ENCODE measurements at places on chromosomes 7 and 10.
A peak's percentile ranks its signal among the peaks of the same experiment; 100 is the strongest.

- DNase-seq, result no peak
These were observed 119.7 kb downstream of the WDR11 start for GRCh38 chr10:120970595-120971529.

GRCh38 chr7:97174303-97174702 is 56.8 kb downstream of the SDHAF3 start:
- DNase-seq, result no peak

DNA sequence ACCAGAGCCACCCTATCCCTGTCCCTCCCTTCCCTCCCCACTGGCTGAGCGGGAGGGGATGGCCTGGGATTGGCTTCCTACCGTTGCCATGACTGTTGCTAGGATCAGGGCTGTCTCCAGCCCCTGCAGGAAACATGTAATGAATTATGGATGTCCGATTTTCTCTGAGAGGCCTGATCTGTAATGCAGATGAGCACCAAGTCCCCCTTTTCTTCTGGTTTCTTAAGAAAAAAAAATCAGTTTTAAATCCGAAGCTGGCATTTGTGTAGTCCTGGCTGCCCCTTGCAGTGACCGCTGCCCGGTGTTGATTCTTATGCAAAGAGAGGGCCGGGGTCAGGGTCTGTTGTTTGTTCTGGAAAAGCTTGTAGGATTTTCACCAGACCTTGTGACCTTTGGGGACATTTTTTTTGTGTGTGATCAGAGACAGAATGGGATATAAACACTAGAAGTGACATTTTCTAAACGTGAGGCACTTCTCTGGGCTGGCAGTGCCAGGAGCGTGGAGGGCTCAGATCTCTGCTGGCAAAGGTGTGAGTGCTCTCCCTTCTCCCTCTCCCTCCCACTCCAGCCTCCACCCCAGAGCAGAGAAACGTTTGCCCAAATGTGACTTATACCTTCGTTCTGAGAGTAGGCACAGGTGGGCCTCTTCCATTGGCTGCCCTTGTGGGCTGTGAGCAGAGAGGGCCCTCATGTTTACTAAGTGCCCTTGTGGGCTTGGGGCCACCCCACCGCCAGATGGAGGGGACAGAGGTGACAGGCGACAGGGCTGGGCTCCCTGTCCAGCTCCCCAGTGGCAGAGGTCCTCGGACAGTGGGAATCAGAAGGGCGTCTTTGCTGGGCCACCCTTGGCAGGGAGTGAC is 127.5 kb downstream of the DNAJB6 start:
- DNase-seq, result no peak

- DNase-seq, result no peak
These were observed 2.9 kb upstream of the BTRC start for GRCh38 chr10:101351017-101351416.

DNA sequence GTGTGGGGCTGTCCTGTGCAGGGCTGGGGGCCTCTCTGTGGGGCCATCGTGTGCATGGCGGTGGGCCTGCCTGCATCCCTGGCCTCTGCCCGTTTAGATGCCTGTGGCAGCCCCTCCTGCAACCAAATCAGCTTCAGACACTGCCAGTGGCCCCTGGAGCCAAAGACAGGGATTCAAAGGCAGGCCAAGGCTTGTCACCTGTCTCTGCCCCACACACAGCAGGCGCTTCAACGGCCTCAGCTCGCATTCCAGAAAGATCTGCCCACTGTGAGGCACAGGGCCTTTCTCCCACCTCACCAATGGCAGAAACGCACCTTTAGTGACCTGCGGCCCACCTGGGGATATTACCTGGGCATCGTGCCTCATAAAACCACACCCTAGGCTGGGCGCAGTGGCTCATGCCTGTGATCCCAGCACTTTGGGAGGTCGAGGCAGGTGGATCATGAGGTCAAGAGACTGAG is 46.0 kb downstream of the INSIG1 start:
- DNase-seq, result no peak

GRCh38 chr7:47195641-47196040 is 386.3 kb downstream of the TNS3 start:
- no peak for DNase-seq

DNA sequence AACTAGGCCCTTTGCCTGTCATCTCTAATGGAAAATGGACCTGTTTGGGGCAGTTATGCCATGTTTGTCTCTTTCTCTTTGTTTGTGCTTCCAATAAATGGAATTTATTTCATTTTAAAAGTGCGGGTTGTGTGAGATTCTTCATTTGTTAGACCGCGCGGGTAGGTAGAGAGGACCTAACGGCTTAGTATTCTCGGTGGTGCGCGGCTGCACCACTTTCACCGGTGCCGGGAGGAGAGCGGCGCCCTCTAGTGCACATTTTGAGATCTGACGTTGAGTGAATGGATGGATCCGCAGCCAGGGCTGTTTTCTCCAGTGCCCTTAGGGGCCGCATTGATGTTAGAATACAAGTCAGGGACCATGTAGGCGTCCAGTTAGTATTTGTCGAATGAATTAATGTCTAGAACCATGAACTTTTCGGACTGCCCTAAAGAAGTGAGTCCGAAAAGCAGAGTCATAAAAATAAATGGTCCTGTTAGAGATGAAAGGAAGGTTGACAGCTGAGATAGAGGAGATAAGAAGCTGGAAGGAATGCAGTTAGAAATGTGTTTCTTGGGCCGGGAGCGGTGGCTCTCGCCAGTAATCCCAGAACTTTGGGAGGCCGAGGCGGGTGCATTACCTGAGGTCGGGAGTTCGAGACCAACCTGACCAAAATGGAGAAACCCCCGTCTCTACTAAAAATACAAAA is 29.3 kb upstream of the GIMAP8 start:
- DNase-seq, result peak; percentile 86

- no peak for DNase-seq
These were observed 344.7 kb downstream of the NEBL start for GRCh38 chr10:20552382-20552781.

DNA sequence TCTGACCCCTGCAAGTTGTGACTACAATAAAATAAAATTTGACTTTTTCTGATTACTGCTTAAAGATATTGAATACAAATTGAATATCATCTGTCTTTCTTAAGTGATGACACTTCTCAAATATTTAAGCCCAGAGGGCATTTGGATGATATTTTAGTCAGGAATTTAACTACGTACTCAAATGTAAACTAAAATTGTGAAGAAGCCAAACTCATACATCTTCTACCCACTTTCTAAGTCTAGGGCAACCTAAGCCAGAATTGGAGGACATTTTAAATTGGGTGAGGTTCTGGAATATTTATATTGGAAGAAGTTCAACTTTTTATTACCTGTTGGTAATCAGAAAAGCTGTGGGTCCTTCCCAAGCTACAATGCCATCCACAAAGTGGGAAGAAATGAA is 149.1 kb upstream of the WDR11 start:
- no peak for DNase-seq

GRCh38 chr10:100807241-100807951 is 62.0 kb downstream of the PAX2 start:
- DNase-seq, result no peak

- no peak for DNase-seq
These were observed 180.0 kb upstream of the BMPER start for GRCh38 chr7:33725111-33726025.

GRCh38 chr7:22723181-22723601 is 3.8 kb upstream of the IL6 start:
- DNase-seq, result no peak

DNA sequence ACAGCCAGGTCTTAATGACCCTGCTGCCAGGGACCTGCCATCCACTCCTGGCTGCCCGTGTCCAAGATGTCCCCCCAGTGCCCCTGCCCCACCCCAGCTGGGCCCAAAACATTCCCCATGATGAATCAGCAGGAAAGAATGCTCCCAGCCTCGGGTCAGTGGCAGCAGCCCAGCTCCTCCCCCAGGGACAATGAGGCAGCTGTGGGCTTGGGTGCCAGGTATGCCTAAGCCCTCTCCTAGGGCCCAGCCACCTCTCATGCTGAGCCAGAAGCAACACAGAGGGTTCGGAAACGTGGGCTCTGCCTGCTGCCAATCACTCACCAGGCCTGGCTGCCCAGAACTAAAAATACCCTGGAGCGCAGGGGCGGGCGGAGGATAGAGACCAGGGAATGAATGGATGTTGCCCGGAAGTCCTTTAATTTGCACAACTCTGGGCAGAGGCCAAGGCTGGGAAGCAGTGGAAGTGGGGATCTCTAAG is 1.5 kb upstream of the LOXL4 start:
- peak; percentile 83 for DNase-seq

DNA sequence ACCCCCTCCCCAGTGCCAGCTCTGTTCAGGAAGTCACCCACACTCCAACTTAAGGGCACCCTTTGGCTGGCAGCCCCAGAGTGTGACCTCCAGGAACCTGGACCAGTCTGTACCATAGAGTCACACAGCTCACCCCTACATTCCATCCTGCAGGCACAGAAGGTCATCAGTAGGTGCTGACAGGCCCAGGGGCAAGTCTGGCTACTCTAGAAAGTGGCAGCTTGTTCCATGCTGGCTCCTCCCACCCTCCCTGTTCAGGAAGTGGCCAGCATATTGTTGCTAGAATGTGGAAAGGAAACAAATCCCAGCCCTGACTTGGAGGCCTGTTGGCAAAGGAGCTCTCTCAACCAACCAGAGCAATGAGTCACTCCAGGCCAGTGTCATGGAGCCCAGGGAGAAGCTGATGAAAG is 3.2 kb upstream of the NCOA4 start:
- DNase-seq, result no peak

DNA sequence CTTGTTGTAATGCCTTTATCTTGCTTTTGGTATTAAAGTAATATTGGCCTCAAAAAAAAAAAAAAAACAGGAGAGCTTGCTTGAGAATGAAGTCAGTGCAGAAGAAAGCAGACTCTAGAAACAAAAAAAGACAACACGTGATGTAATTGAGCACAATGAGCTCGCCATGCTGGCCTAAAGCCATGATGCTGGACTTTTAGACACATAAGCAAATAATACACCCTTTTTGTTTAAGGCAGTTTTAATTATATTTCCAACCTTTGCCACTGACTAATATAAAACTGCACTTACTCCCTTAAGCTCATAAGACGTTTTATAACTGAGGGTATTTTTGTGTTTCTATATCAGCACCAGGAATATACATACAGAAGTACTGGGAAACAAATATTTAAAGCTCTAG is 798.3 kb downstream of the KCNMA1 start:
- DNase-seq, result no peak

GRCh38 chr10:10785627-10786026 is 232.0 kb upstream of the CELF2 start:
- DNase-seq, result no peak

DNA sequence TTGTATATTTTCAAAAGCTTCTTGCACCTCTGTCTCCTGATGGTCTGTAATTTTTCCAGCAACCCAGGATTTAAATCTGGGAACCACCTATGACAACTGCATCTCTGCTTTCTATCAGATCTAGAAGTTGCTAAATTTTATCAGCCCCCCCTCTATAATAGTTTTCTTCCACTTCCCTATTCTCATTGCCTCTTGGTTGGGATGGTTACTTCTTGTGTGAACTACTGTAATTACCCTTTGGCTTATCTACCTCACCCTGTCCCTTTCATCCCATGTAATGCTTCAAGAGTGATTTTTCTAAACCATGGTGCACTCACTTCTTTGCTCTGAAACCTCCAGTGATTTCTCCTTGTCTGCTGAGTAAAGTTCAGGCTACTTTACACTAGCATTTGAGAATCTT is 92.3 kb downstream of the BMPR1A start:
- no peak for DNase-seq

DNA sequence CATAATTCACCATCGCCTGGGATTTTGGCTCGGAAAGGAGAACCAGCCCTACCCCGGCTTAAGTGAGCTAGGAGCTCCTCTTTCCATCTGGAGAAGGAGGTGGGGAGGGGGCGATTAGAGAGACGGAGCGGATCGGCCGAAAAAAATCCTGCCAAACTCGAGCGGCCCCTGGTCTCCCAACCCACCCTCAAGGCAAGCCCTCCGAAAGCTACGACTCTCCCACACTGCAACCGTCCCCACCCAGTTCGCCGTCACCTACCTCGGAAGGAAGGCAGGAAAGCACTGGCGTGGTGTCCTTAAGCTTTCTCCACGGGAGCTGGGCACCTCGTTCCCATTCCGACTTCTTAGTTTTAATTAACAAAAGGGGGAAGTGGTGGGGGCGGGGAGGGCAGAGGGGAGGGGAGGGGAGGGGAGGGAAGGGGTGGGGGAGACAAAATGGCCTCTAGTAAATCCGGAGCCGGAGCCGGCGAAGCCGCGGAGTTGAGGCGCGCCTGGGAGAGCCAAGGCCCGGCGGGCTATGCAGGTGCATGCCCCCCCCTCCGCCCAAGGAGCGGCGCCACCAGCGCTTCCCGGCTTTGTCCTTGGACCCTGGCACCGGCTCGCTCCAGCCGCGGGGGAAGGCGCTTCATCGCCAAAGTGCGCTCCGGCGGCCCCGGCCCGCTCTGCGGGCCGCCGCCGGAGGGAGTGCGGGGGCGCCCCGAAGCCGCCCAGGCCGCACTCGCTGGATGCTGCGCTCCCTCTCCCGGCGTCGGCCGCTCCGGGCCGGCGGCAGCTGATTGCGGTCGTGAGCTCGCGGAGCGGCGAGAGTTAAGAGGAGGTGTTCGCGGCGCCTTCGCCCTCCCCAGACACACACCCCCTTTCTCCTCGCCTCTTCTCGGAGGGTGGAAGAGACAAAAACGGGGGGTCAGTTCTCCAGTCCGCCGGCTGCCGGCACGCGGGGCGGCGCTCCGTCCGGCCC is at the start of gene LRRC4:
TSS of gene LRRC4 (minus strand) at position 784 of the 958 bp plus-strand sequence. CDS start 797 bp downstream, outside the sequence.
- peak; percentile 66 for DNase-seq

GRCh38 chr10:72244573-72245038 is 28.5 kb upstream of the ASCC1 start:
- no peak for DNase-seq

DNA sequence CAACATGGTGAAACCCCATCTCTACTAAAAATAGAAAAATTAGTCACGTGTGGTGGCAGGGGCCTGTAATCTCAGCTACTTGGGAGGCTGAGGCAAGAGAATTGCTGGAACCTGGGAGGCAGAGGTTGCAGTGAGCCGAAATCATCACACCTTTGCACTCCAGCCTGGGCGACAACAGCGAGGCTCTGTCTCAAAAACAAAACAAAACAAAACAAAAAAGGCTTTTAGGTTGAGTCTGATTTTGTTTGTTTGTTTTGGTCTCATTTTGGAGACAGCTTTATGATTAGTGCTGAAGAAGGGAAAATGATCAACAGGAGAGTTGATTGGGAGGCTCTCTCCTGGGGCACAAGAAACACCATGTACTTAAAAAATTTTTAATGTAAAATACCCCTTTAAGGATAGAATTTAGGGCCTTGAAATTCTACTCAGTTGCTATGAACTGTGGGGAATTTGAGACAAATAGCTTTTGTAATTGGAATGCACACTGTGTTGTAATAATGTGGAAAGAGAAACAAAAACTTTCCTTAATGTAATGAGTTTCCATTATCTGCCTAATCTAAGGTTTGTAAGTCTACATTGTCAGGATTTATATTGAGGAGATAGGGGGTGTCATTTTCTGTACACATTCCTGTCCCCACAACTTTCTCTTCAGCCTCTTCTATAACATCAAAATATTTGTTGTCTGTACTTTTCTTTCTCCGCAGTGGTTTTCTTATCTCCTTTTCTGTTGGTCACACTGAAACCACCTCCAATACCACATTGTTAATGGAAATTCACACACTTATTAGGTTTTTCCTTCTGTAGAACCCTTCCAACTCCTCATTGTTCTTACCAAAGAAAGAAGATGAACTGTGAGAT is 41.3 kb downstream of the ARID5B start:
- DNase-seq, result no peak

- DNase-seq, result no peak
These were observed 563.8 kb upstream of the IGFBP3 start for GRCh38 chr7:46484906-46485305.

GRCh38 chr10:12922117-12922900 is 79.2 kb downstream of the CCDC3 start:
- DNase-seq, result no peak

GRCh38 chr10:78349165-78349516 is 315.5 kb downstream of the RPS24 start:
- DNase-seq, result no peak

GRCh38 chr10:104980368-104980767 is 339.3 kb downstream of the SORCS3 start:
- DNase-seq, result no peak

Measured in HuH-7.5 (cell line).